HAP-1 (cell line): ENCODE measurements at places on chromosomes 4 and X.

GRCh38 chr4:2732526-2732925 is 23.6 kb downstream of the TNIP2 start:
- no peak for DNase-seq

DNA sequence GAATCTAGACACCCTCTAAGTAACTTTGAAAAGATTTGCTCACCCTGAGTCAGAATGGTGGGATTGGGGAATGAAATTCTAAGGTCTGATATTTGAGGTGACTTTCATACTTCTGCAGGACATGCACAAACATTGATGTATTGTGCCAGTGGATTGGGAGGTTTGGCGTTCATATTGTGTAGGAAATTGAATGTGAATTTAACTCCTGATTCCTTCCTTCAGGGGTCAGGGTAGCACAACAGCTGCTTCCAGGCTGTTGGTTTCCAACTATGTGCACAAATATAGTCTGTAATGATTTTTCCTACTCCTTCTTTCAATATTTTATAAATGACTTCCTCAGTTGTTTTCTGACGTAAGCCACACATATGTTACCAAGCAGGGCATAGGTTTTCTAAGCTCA is 3.1 kb downstream of the IL1RAPL1 start:
- peak; percentile 49 for DNase-seq

DNA sequence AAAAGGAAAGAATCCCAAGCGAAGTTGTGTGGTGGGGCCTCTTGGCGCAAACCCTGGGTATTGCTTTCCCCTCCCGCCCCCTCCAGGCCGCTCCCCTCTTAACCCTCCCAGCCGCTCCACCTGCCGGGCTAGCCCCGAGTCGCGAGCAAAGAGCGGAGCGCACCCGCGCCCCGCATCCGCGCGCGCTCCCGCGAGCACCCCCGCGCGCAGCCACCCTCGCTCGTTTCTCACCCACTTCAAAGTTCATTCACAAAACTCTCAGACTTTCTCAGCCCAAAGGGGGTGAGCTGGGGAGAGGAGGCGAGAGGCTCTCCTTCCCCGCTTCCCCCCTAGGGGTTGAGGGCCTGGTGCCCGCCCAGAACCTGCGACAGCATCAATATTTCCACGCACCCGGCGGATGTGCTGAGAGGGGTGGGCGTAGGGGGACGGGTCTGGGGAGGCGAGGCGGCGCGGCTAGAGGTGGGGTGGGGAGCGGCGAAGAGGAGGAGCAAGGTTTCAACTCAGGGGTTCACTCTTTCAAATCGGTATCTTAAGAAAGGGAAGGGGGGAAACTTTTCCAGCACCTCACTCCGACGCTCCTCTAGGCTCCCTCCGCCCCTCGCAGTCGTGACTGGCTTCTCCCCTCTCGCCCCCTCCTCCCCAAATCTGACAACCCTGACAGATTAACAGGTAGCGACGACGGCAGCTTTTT is 1.8 kb downstream of the MAML3 start:
- peak; percentile 51 for DNase-seq

DNA sequence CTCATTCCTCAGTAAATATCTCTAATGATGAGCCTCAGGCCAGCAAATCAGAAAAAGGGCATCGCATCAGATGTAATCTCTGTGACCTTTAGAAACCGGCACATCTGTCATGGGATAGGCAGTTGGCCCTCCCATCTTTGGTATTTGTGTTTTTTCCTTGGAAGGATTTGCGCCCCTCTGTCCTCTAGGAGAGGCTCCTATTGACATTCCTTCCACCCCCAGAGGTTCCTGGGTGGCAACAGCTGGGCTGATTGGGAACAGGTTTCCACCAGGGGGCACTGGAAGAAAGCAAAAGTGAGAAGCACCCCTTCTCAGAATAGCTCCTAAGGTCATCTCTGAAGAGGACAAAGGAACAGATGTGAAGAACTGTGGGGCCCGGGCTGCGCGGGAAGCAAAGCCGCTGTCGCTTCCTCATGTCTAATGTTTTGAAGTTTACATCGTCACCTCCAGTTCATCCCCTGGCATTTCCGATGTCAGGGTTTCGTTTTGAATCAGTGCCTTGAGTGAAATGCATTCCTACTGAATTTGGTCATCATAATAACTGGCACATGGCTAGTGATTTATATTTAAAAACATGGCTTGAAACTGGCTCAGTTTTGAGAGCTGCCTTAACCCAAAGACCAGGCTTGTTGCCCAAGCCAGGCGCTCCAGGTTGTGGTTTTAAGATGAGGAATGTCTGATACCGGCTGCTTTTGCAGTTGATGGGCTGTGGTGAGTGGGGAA is 6.2 kb downstream of the TXK start:
- DNase-seq, result peak; percentile 66

DNA sequence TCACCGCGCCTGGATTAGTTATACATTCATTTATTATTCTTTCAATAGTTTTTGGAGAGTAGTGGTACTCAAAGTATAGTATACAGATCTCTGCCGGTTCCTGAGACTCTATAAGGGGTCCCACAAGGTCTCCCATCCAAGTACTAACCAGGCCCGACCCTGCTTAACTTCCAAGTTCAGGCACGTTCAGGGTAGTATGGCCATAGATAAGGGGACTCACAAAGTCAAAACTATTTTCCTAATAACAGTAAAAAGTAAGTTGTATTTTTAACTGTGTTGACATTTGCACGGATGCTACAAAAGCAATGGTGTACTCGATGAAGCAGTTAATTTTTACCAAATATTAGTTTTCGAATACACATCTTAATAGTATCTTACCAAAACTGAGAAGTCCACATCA is 84.4 kb upstream of the STK26 start:
- no peak for DNase-seq

DNA sequence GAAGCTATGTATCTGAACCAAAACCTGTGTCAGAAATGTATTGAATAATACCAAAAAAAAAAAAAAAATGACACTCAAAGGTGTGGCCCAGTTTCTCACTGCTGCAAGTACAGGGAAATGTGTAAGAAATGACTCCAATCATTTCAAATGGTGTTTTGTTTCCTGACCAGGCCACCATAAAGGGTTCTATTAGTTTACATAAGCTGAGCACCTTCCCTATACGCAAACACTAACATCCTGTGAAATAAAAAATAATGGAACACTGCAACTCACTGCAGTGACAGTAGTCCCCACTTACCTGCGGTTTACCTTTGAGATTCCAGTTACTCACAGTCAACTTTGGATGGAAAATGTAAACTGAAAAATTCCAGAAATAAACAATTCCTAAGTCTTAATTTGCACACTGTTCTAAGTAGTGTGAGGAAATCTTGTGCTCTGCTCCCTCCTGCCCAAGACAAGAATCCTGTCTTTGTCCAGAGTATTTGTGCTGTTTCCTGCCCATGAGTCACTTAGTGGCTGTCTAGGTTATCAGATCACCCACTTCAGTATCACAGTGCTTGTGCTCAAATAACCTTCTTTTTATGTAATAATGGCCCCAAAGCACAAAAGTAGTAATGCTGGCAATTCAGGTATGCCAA is 265.3 kb downstream of the RCHY1 start:
- DNase-seq, result no peak
